ENCODE measurements at places on chromosomes 5 and 9.

DNA sequence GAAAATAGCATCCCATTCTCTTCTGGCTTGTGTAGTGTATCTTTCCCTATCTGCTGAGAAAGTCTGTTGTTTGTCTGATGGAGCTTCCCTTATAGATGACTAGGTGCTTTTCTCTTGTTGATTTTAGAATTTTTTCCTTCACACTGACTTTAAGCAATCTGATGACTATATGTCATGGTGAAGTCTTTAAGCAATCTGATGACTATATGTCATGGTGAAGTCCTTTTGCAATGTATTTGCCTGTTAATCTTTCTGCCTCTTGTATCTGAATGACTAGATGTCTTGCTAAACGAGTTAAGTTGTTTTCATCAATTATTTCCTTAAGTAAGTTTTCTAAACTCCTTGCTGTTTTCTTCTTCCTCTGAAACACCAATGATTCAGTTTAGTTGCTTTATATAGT lies 80.5 kb downstream of the RNF130 start:
- DNase-seq = no peak

GRCh38 chr5:5739490-5739945 lies 317.0 kb downstream of the ICE1 start:
- no peak for DNase-seq

- no peak for DNase-seq
These were observed 252.5 kb downstream of the SLIT3 start for GRCh38 chr5:169048181-169049125.

DNA sequence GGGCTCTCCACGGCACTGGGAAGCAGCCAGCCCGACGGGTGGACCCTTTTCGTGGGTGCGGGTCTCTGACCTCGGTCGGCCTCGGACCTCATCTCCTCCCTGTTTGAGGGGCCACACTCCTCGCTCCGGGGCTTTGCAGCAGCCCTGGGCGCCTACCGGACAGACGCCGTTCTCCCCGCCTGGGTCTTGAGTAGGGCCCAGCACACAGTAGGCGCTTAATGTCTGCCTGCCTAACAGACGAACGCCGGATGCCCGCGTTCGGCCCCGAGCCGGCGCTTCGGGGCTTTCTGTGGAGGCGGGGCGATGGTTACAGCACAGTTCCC lies 842 bp upstream of the GTF3C5 start:
- DNase-seq = no peak

GRCh38 chr9:92147852-92148180 lies 32.6 kb upstream of the SPTLC1 start:
- DNase-seq = no peak
